Right forelimb (tissue), 1 donor: ENCODE measurements at places on chromosomes 13 and 19.

DNA sequence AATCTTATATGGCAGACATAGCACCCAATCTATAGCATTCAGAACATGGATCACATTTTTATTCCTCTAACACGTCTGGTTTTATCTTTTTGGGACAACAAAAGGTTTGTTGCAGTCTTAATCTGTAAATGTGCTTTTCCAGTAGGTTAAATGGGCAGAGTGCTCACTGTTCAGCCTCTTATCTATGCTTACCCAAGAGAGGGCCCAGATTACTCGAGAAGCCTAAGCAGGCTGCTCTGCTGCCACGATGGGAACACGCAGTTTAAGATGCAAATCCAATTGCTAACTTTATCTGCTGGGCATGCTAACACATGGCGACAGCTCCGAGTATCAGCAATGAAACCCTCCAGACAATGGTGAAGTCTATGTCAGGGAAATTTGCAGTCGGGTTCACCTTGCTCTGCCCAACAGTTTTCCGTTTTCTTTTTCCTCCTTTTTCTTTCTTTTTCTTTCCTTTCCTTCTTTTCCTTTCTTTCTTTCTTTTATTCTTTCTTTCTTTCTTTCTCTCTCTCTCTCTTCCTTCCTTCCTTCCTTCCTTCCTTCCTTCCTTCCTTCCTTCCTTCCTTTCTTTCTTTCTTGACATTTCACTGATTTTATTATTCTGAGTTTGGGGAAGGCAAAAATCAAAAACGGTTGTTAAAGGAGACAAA lies 115.3 kb downstream of the RBM26 start:
- DNase-seq = no peak

- no peak for DNase-seq
These were observed 4.5 kb downstream of the ADGRE1 start for GRCh38 chr19:6891761-6892385.

GRCh38 chr19:8388612-8388958 lies 1.6 kb upstream of the RAB11B start:
- no peak for DNase-seq

DNA sequence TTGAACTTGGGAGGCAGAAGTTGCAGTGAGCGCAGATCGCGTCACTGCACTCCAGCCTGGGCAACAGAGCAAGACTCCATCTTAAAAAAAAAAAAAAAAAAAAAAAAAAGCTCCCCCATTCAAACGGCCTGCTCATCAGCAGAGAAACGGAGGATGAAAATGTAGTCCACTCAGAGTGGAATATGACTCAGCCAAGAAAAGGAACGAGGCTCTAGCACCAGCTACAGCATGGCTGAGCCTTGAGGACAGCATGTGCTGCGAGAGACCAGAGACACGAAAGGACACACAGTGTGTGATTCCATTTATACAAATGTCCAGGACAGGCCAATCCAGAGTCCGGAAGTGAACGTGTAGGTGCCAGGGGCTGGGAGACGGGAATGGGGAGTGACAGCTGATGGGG lies 18.1 kb upstream of the MIER2 start:
- no peak for DNase-seq

DNA sequence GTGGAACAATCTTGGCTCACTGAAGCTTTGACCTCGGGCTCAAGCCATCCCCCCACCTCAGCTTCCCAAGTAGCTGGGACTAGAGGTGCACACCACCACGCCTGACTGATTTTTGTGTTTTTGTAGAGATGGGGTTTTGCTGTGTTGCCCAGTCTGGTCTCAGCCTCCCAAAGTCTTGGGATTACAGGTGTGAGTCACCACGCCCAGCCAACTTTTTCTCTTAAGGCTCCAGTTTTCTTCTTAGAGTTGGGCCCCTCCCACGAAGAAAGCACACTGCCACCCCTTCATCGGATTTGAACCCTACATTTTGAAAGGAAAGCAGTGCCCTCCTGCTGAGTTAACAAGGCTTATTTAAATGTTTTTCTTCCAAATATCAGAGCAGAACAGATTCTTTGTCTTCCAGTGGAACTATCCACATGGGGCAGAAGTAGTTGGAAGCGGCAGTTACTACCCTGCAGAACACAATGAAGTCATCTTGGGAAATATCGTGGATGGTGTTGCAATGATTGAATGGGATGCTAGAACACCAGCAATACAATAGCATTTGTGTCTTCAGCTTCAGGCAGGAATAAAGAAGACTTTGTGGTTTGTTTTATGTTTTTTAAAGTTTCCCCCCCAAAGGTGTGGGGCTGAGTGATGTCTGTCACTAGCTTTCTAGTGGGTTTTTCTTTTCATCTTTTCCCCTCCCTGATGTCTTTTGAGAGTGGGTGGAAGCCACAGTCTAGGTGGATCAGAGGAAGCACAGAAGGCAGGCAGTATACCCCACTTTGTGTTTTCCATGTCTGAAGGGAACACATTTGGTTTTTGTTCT lies 8.9 kb downstream of the ACTN4 start:
- no peak for DNase-seq

GRCh38 chr19:38484747-38485146 lies 51.3 kb downstream of the RYR1 start:
- no peak for DNase-seq

- DNase-seq = no peak
These were observed 15.9 kb upstream of the EPHX3 start for GRCh38 chr19:15248106-15248505.

DNA sequence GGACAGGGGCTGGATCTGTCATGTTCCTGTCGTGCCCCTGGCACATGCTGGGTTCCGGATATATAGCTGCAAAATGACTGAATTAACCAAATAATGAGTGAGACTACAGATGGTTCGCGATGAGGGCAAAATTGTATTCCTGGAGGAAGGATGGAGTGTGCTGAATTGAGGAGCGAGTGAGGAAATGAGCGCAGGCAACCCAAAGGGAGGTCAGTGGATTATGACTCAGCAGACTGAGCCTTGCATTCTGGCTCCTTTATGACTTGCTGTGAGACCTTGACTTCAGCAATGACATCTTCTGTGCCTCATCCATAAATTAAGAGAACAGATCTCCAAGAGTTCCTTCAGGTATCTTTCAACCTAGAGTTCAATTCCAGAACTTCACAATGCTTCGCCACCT lies 115.0 kb upstream of the CLDN10 start:
- no peak for DNase-seq

DNA sequence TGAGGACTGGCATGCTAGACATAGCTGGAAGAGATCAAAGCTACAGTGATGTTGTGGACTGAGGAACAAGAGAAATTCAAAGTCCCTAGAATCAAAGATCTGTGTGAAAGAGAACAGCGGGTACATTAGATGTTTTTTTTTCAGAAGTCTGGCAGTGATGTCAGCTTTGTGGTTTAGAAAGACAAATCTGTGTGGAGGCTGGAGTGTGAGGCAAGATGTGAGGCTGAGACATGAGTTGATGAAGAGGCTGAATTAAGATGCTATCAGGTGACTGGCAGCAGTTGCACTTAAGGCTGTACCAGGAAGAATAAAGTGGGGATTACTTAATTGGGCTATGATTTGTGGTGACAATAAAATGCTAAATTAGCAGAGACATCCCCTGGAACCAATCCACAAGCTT lies 46.5 kb downstream of the DNAJC3 start:
- no peak for DNase-seq

DNA sequence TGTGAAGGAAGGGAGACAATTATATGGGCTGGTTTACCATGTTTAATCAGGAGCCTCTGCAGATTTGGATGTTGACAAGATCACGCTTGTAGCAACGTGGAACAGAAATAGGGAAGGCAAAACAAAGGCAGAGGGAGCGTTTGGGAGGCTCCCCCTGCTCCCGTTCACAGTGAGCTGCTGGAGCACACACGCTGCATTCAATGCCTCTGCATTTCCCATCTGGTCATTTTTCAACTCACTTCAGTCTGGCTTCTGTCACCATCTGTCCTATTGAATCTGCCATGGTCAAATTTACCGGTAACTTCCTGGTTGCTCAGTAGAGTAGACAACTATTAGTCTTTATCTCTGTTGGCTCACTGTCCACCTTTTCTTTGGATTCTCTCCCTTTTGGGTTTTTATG lies 91.0 kb downstream of the NHLRC3 start:
- no peak for DNase-seq

DNA sequence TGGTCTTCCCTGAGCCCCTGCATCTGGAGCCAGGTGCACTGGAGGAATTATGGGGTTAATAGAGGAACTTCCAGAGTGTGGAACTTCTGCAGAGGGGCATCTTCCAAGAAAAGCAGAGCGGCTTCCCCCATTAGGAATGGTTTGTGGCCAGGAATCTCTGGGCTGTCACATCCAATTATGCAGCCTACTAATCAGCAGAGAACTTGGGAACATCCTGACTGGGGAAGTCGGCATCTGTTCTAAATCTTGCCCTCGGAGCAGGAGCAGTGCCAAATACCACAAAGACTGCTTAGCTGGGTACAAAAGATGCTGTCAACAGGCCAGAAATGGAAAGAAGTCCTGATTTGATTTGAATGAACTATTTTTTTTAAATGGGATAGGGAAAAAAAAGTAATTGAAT lies 435.1 kb downstream of the ZNF536 start:
- DNase-seq = no peak
